ENCODE measurements at places on chromosomes 2 and 18.

- no peak for DNase-seq
These were observed 19.4 kb upstream of the CCDC88A start for GRCh38 chr2:55439101-55439397.

- no peak for DNase-seq
These were observed 56.5 kb downstream of the TPGS2 start for GRCh38 chr18:36772241-36772723.

DNA sequence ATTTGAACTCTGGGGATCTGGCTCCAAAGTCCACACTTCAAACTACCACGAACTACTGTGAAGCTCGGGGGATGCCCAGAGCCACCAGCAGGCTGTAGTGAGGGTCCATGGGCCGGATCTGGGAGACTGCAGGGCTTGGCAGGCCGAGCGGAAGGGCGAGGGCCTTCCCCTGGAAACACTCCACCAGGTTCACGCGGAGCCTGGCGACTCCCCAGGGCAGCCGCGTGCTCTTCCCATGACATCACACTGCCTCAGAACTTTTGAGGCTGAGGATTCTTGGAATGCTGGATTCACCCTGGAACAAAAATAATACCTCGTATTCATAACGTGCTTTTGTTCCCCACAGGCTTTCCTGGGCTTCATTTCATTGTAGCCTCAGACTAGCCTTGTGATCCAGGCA is 201.0 kb downstream of the SMAD7 start:
- no peak for DNase-seq

DNA sequence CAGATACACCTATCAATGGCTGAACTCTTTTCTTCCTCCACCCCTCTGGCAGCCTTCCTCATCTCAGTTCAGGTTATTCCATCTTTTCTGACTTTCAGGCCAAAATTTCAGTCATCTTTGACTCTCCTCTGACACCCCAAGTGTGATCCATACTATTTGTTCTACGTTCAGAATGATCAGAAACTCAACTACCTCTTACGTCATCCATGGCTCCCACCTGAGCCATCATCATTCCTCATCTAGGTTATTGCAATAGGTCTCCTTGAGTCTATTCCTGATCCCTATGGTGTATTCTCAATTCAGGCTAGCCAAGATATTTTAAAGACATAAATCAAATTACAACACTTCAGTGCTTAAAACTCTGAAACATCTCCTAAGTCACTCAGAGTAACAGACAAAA is 589.7 kb downstream of the ERBB4 start:
- DNase-seq, result no peak

GRCh38 chr18:75497576-75498235 is 70.2 kb upstream of the SMIM21 start:
- no peak for DNase-seq

GRCh38 chr18:26540043-26540628 is 8.2 kb downstream of the KCTD1 start:
- no peak for DNase-seq

- no peak for DNase-seq
These were observed 223.4 kb downstream of the WDPCP start for GRCh38 chr2:63364866-63365265.

GRCh38 chr2:167057446-167057845 is 169.2 kb downstream of the XIRP2 start:
- DNase-seq, result no peak

DNA sequence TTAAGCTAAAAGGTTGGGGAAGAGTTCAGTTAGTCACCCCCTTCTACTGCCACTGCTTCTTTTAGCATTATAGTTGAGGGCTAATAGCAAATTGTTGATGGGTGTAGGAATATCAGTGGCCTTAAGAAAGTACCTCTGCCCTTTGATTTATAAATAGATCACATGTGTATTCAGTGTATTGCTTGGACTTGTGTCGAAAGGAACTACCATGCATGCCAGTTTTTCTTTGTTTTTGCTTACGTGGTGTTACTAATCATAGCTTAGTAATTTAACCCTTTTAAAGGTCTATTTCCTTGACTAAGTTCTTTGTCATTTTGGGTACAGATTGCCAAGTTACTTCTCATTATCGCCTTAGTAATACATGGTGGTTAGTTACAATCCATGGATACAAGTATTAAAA is 85.6 kb downstream of the MIB1 start:
- no peak for DNase-seq

DNA sequence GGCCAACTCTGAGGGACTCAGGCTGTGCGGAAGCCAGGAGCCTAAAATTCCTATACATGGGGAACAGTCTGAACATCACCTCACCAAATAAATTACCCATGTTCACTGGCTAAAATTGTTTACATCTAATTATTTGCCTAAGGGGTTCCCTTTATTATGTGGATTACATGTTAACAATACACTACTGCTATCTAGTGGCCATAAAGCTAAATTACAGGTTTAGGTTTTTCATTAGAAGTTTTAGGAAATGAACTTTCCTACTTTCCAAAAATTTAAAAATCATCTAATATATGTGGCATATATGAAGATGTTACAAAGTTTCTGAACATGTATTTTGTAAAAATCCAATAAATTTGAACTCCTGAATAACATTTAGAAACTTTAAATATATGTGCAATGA is 40.3 kb downstream of the PLA2R1 start:
- no peak for DNase-seq

- DNase-seq, result no peak
These were observed 48.0 kb upstream of the GPR17 start for GRCh38 chr2:127597984-127598380.

DNA sequence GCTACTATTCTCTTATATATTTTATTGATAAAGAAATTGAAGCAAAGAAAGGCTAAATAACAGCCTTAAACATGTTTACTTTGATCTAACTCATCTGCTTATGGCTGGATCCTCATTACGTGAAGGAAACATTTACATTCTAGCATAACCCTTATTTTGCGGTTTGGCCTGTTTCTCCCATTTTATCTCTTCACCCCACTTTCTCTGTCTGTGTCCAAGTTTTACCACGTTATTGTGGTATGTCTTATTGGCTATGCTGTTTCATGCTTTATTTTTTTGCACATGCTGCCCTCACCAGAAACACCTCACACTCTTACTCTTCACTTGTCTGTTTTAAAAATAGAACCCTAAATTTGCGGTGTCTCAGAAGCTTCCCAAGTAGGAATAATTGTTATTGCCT is 78.5 kb downstream of the RPIA start:
- no peak for DNase-seq

- DNase-seq, result no peak
These were observed 96.4 kb downstream of the RTP5 start for GRCh38 chr2:241965931-241966412.

DNA sequence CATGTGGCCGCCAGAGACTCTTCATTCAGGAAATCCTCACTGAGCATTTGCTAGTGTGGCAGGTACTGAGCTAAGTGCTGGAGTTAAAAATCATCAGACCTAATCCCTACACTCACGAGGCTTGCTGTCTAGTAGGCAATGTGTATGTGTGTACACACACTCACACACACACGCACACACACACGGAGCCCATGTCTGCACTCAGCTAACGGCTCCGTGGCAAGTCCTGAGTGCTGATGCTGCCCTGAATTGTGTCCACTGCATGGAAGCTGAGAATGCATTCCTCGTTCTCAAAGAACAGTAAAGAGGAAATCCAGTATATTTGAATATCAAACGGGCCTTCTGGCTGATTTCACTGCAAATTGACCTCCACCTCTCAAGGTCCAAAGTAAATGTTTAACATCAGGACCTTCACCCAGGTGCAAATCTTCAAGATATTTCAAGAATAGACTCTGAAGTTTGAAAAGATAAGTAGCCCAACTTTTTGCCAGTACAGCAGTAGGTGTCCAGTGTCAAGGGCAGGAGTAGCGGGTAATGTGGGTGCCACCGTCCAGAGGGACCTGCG is 136.1 kb upstream of the TTC39C start:
- DNase-seq, result no peak

- no peak for DNase-seq
These were observed at the start of gene SGPP2 for GRCh38 chr2:222424276-222424728. SGPP2 (plus strand) TSS chr2:222424543; CDS start chr2:222424603, 60 bp downstream.

DNA sequence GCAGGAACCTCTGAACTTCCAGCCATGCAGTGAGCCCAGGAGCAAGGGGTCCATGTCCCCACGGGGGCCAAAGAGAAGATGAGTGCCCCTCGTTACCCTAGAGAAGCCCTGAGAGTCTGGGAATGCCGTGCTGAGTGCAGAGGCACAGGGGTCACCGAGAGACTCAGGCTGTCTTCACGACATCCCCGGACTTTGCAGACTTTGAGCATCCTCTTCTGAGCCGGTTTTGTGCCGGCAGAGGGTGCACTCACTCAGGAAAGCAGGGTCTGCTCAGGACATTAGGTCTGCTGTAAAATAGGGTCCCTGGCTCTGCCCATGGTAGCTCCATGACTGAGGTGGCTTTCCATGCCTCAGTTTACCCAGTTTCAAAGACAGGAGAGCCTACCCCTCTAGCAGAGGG is 71.0 kb downstream of the GALNT14 start:
- no peak for DNase-seq

DNA sequence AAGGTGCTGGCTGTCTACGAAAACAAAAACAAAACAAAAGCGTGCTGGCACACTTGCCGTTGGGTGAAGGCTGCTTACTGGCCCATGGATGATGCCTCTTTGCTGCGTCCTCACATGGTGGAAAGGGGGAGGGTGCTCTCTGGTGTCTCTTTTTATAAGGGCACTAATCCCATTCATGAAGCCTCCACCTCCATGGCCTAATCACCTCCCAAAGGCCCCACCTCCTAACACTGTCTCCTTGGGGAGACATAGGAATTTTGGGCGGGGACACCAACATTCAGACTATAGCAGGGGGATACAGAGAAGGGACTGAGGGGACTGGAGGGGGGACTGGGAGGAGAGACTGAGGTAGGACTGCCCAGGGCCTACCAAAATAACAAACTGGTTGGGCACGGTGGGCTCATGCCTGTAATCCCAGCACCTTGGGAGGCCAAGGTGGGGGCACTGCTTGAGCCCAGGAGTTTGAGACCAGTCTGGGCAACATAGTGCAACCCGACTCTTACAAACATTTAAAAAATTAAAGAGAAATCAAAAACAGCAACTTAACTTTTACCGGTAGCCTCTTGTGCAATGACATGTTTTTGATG is 14.5 kb downstream of the PTMA start:
- no peak for DNase-seq

DNA sequence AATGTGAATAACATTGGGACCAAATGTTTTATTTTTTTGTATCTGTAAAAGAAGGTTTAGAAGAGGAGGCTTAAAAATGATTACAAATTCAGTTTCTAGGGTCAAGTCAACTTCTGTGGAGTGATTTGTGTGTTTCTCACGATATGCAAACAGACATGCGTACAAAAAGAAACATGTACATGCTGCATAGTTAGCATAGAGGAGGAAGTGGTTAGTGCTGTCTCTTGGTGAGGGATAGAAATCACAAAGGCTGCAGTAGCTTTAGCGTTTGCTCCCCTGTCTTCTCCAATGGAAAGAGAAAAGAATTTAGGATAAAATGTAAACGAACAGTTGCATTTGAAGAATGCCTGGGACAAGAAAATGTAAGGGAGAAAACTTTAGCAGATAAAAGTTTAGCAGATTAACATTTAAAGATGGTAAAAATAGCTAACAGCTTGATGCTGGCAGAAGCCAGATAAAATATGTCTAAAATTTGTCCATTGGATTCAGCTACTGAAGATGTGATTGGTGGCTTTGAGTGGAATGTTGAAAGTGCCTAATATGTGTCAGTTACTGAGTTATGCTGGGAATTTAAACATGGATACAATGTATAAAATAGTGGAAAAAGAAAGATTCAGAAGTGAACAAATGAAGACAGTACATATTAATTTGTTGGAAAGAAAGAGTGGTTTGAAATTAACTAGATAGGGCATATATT is 44.9 kb downstream of the MALT1 start:
- no peak for DNase-seq

GRCh38 chr18:33817096-33817495 is 239.1 kb downstream of the ASXL3 start:
- no peak for DNase-seq

GRCh38 chr2:120343433-120344105 is 2.4 kb upstream of the INHBB start:
- peak; percentile 64 for DNase-seq

- no peak for DNase-seq
These were observed 63.9 kb downstream of the LRRFIP1 start for GRCh38 chr2:237691029-237691907.

GRCh38 chr2:201842131-201842860 is 36.0 kb downstream of the CDK15 start:
- DNase-seq, result no peak

DNA sequence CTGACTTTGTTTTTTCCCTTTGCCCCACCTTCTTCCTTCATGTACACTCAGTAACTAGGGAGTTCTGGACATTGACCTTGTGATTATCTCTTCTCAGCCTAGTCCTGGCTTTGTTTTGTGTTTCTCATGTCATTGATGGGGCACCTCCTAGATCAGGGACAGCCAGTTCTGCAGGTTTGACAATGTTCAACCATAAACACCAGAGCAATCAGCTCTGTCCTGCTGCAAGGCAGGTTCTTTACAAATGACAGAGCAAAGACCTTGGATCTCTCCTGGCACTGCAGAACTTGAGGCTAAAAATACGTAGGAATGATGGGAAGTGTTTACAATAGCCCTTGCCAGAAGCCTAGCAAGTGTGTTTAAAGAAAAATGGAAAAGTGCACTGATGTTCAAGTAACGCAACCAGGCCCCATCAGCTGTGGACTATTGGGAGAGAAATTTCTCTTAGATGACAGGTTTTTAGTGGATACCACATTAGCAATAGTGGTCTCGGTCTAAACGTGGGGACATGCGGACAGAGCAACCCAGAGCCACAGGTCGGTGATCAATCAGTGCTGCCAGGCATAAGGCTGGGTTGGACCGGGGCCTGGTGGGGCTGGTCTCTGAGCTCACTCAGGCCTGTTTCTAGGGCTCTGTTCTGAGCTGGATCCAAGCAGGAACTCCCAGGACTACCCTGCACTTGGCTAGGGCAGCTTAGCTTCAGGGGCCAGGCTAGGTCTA is 76.8 kb downstream of the SOWAHC start:
- no peak for DNase-seq

DNA sequence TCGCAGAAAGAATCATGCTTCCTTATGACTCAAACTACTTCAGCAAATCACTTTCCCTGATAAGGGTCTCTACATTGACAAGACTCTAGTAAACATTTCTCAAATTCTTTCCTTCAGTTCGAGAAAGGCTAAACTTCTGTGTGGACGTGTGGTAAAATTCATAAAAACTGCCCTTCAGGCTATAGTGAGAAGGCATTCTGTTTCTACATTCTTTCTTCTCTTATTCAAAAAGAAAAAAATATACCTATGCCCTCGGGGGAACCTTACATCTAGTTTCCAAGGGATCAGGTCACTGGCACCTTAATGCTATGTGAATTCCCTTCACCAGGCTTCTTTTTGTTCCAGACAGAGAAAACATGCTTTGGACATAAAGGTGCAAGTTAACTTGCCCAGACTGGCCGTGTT is 4.9 kb downstream of the VIT start:
- no peak for DNase-seq

DNA sequence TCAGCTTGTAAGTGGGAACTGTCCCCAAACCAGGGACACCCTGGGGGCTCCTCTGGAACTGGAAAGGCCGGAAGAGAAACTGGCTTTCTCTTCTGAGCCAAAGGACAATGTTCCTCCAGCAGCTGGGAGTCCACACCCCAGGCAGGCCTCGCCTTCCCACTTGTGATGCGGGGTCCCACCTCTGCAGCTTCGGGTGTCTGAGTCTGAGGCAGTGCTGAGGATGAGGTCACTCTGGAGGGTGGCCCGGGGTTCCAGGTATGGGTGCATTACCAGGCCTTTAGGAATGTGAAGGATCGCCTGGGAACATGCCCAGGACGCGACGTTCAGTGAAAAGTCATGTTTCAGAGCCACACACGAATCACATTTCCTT is 18.2 kb upstream of the BOK start:
- no peak for DNase-seq
